Activated CD8-positive, alpha-beta memory T cell treated with anti-CD3 and anti-CD28 coated beads for 24 hours (primary cell): ENCODE measurements at places on chromosomes 7 and 10.
A peak's percentile ranks its signal among the peaks of the same experiment; 100 is the strongest.

DNA sequence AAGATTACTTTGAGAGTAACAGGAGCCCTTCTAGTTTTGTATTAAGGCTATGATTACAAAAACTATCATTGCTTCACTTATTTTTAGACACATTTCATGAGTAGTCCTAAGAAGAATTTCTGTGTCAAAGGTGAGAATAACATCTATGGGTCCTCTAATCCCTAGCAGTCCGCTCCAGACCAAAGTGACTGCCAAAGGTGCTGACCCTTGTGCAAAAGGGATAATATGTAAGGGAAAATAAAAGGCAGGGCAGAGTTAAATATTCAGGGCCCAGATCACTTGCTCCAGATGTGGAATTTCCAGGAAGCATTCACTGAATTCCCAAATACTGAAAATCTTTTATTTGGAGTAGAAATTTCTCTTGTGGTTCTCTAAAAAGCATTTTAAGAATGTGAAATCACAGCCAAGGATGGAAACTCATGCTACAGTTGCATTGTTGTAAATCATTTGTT, 29.3 kb downstream of the RHOBTB1 start:
- no peak for DNase-seq

GRCh38 chr10:118725886-118726500, 28.8 kb downstream of the CACUL1 start:
- DNase-seq, result no peak

- DNase-seq, result no peak
Measured at GRCh38 chr10:114307731-114308130, 68.7 kb downstream of the VWA2 start.

DNA sequence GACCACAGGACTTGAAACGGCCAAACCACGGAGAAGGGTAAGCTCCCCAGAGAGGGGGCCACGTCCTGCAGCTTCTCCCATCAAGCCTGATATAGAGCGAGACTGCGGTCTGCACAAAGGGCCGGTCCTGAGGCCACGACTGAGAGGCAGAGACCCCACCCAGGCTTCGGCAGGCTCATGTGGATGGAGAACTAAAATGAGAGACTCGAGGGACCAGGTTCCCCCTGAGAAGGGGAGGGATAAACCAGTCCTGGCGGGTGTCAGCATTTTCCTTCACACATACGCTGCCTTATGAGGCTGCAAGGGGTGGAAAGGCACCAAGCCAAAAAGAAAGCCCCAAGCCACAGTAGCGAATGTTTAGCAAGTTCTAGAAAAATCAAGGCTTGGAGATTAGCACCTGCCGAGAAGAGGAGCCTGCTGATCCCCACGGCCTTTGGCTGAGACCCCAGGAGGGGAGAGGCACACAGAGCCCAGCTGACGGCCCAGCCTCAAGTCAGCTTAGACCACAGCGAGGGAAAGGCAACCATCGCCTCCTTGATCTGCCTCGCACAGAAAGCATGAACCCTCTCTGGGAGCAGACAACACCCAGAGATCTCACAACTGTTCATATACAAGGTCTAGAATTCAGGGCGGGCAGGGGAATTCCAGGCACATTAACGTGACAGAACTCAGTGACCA, 92.6 kb upstream of the RNF32 start:
- DNase-seq, result no peak

GRCh38 chr7:45080958-45081669, 7.7 kb downstream of the NACAD start:
- DNase-seq, result no peak

DNA sequence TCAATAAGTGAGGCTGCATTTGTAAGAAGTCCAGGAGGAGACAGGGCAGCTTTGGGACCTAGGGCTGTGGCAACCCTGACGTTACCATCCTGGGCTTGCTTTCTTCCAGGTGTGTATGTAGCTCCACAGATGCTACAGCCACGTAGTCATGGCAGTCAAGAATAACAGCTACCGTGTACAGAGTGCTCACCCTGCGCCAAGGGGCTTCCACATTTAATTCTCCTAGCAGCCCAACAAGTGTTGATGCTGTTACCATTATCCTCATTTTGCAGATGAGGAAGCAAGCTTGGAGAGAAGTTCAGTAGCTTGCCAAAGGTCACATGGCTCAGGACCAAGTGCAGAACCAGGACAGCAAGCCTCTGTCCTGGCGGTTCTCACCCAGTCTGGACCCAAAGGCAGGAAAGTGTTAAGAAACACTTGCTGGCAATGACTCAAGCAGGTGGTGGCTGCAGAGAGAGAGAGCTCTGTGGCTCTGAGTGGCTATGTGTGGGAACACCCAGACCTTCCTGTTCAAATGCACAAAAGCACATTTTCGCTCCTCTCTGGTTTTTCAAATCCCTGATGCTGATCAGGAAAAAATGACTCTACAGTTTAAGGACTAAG, 89.8 kb downstream of the CREM start:
- no peak for DNase-seq

- DNase-seq, result no peak
Measured at GRCh38 chr10:44862006-44862751, 49.0 kb upstream of the TMEM72 start.

DNA sequence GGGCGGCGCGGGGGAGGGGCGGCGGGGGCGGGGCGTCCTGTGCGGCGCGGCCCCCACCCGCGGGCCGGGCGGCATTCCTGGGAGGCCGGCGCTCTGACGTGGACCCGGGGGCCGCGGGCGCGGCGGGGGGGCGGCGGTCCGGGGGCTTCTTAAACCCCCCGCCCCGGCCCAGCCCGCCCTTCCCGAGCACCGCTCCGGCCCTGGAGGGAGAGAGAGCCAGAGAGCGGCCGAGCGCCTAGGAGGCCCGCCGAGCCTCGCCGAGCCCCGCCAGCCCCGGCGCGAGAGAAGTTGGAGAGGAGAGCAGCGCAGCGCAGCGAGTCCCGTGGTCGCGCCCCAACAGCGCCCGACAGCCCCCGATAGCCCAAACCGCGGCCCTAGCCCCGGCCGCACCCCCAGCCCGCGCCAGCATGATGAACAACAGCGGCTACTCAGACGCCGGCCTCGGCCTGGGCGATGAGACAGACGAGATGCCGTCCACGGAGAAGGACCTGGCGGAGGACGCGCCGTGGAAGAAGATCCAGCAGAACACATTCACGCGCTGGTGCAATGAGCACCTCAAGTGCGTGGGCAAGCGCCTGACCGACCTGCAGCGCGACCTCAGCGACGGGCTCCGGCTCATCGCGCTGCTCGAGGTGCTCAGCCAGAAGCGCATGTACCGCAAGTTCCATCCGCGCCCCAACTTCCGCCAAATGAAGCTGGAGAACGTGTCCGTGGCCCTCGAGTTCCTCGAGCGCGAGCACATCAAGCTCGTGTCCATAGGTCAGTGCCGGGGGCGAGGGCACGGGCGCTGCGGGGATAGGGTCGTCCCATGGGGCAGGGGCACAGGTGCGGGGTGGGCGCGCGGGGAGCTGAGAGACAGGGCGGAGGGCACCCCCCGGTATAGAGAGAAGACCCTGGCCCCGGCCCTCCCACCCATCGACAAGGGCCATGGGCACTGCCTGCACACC, at the start of gene FLNC:
FLNC (plus strand) TSS at position 176 of the 947 bp plus-strand sequence; CDS start at position 408, 232 bp downstream.
- DNase-seq, result peak; percentile 75

- no peak for DNase-seq
Measured at GRCh38 chr7:45159296-45159695, 1.7 kb downstream of the RAMP3 start.

DNA sequence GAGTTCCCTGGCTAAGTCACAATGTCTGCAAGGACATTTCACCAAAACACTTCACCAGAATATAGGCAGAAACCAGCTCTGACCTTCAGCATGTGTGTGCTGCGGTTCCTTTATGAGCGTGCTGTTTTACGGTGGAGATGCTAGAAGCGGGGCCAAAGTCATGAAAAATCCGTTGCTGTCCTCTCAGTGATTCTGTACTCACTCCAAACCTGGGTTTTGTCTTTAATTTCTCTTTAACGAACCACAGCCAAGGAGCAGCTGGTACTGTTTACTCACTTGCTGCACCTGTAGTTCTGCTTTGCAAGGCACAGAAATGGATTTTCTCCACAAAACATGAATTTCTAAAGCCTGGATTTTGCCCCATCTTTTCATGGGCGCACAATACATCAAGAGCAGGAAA, 639.9 kb downstream of the PHTF2 start:
- no peak for DNase-seq

GRCh38 chr10:29064680-29065079, 224.2 kb upstream of the LYZL1 start:
- DNase-seq, result no peak

GRCh38 chr7:1454542-1454941, 4.7 kb downstream of the MICALL2 start:
- DNase-seq, result no peak

DNA sequence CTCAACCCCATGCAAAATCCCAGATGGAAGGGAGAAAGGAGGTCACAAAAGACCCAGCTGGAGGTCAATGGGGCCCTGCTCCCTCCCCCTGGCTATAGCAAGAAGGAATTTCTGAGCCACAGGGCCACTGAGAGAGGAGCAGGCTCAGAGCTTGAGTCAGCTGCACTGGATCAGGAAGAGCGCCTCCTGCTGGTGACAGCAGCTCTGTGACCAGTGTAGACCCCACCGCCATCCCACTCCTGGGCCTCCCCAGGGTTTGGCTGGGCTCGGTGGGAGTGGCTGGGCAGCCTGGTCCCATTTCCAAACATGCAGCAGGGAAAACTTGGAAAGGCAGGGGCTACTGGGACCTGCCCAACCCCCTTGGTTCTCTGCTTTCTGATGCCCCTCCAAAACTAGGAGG, 31.5 kb upstream of the PRLHR start:
- no peak for DNase-seq

- DNase-seq, result no peak
Measured at GRCh38 chr7:127392182-127392565, 334 bp downstream of the ZNF800 start.

GRCh38 chr10:119301397-119301796, 94.0 kb downstream of the GRK5 start:
- peak; percentile 82 for DNase-seq

- DNase-seq, result no peak
Measured at GRCh38 chr7:121410829-121411596, 14.9 kb upstream of the FAM3C start.

DNA sequence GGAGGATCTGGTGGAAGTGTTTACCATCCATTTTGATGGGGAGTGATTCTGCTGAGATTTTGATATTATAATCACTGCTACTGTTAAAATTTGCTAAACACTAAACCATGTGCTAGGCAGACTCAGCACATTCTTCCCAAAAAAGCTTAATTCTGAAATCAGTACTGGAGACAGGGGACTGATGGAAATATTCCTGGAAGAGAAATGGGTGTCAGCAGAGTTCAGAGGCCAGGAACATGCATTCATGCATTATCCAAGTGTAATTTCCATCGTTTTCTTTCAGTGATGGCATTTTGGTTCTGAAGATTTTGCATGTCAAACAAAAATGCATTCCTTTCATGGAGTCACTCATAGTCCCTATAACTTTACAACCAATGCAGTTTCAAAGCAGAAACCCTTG, 79.0 kb downstream of the CDCA7L start:
- no peak for DNase-seq

- no peak for DNase-seq
Measured at GRCh38 chr7:151273651-151274390, 25.3 kb upstream of the SMARCD3 start.

DNA sequence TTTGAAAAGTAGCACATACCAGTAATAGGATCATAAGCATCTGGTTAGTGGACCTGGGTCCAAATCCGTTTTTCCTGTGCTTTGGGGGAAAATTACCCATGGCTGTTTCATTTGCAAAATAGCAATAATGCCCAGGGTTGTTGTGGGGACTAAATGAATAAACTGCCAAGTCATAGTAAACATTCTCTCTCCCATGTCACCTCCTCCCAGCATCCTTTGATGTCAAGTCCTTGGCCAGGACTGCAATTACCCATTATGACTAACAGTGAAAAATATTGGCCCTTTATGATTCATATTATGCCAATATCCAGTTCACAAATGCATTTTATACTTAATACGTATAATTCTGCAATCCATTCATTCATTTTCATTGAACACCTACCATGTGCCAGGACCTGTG, 23.0 kb downstream of the TOMM7 start:
- DNase-seq, result no peak

- DNase-seq, result no peak
Measured at GRCh38 chr10:10712155-10712704, 305.4 kb upstream of the CELF2 start.

DNA sequence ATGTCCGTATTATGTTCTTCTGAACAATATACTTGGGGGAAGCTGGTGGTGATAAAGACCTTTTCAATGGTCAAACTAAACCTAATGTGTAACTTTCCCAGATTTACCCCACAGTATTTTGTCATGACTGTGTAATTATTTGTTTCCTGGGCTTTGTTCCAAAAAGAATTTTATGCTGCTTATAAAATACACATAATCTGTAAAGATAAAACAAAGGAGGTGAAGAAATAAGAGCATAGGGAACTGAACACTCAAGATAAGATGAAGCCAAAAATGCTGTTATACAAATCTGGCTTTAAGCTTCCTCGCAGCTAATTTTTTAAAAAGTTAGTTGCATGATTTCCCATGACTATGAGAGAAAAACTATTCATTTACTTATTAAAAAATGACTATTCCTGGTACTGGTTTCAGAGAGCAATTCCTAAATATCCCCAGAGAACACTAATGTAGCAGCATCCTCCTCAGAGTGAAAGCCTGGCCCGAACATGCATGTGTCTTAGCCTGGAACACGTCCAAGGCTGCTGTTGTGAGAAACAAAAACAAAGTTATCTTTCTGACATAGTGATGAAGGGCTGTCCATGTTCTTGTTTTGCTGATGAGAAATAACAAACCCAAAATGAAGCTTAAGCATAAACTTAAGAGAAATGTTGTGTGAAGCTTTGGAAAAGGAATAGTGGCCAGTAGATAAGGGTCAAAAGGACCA, 33.9 kb downstream of the MALSU1 start:
- no peak for DNase-seq

DNA sequence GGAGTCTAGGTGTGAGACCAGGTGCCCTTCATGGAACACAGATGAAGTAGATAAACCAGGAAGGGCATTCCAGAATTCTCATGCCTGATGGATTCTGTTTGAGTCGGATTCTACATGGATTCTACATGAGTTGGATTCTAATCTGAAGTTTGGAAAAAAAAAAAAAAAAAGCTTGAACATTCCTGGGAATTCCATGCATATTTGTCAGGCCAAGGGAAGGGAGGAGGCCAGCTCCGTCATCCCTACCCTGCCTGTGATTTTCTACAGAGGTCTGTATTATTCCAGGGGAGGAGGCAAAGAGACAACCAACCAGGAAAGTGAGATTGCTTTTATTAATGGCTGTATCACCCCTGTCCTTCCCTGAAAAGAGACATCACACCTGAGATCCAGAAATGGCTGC, 27.8 kb upstream of the EBLN1 start:
- DNase-seq, result no peak

GRCh38 chr7:42315103-42315502, 78.1 kb upstream of the GLI3 start:
- no peak for DNase-seq

- DNase-seq, result no peak
Measured at GRCh38 chr10:48400129-48400849, 93.8 kb downstream of the MAPK8 start.

DNA sequence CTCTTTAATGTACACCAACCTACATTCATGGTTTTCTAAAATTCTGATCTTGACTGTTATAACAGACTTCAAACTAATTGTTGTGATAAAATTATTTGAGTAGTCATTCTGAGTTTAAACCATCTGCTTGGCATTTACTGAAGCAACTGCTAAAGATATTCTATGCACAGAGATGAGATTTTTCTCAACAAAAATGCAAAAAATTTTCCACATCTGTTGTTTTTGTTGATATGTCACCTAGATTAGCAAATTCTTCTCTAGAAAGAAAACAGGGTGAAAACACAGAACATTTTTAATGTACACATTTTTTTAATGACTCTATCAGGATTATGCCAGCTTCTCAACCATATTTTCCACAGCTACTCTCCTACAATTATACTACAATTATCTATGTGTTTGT, 42.7 kb downstream of the ARHGAP12 start:
- no peak for DNase-seq
